Ovary (tissue), 10 donors: ENCODE measurements at places on chromosomes 16 and 17.

DNA sequence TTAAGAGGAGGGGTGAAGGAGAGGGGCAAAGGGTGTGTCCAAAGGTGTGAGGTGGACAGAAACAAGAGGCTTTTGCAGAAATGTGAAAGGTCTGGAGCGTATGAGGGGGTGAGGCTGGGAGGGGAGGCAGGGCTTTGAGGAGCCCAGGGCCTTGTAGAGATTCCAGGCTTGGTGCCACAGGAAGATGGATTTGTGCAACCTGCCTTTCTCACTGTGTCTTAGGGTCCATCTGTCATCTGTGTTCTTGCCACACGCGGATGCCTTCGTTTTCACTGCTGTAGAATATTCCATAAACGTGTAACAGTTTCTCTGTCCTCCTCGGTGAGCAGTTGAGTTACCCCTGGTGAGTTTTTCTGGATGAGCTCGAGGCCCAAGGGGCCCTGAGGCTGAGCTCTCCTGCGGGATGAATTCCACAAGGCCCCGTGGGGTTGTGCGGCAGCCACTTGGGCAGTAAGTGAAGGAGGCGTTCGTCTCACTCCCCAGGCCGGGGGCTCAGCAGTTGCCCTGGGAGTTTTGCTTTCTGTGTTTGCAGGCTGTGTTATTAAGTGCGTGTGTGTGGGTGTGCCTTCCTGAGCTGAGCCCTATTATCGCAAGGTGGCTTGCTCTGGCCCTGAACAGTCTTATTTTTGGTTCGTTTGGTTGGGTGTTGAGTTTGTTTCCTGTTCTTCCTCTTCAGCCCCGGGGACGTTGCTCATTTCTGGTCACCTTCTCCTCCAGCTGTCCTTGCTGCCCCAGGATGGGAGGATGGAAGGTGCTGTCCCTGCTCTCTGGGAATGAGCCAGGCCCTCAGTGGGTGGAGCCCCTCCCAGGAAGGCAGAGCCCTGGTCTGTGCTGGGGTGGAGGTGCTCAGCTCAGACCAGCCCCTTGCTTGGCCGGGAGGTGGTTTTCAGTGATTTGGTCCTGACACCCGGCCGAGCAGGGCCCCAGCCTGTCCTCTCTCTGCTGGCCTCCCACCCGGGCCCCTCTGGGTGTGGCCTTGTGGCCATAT lies 28.4 kb downstream of the BAIAP2 start:
- no peak for DNase-seq

DNA sequence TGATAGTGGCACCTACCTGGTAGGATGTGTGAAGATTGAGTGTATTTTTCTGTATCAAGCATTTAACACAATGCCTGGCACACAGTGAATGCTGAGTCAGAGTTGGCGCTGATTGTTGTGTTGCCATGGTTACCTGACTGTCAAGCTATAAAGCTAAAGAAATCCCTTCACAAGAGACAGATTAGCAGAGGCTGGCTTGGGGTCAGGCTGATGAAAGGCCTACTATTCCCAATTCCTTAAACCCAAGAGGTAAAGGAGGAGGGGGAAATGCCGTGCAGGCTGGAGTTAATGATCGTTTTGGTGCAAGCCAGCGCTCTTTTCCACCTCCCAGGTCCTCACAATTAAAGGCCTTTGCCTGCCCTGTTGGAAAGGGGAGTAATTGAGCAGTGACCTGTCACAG lies 5.9 kb downstream of the CLEC19A start:
- DNase-seq: no peak

DNA sequence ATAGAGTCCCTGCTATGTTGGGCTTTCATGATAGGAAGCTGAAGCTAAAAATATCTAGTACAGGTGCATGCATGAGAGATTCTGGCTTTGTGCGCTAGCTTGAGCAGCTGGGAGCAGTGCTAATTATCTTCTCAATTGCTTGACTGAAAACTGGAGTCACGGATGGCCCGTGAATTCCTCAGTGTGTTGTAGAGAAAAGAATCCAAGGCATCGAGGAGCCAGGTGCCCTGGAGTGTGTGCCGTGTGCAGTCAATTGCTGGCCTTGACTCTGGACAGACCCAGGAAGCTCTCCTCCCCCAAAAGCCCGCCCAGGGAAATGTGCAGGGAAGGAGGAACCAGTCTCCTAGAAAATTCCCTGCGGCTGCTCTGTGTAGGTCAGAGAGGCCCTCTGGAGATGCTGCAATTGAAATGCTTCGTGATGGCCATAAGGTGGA lies 14.2 kb downstream of the LGALS3BP start:
- peak; percentile 67 for DNase-seq

- DNase-seq: no peak
Observed at GRCh38 chr16:65061263-65061662, 60.6 kb downstream of the CDH11 start.

GRCh38 chr16:62539657-62540056 lies 503.4 kb upstream of the CDH8 start:
- no peak for DNase-seq

DNA sequence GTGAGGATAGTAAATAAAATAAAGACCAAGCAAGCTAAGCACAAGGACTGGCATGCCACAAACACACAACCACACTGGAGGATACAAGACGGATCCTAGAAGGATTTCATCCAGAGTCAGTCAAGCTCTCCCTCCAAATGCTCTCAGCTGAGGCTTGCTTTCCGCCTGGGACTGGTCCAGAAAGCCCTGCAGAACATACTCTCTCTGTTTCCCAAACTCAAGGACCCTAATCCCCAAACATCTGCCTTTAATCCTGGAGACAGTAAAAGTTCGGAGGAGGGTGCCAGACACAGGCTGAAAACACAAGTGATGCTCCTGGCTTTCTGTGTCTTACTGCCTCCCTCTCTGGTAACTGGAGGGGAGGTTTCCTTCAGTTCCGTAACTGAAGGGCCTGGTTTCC lies 5.3 kb upstream of the HSD11B2 start:
- DNase-seq: no peak

DNA sequence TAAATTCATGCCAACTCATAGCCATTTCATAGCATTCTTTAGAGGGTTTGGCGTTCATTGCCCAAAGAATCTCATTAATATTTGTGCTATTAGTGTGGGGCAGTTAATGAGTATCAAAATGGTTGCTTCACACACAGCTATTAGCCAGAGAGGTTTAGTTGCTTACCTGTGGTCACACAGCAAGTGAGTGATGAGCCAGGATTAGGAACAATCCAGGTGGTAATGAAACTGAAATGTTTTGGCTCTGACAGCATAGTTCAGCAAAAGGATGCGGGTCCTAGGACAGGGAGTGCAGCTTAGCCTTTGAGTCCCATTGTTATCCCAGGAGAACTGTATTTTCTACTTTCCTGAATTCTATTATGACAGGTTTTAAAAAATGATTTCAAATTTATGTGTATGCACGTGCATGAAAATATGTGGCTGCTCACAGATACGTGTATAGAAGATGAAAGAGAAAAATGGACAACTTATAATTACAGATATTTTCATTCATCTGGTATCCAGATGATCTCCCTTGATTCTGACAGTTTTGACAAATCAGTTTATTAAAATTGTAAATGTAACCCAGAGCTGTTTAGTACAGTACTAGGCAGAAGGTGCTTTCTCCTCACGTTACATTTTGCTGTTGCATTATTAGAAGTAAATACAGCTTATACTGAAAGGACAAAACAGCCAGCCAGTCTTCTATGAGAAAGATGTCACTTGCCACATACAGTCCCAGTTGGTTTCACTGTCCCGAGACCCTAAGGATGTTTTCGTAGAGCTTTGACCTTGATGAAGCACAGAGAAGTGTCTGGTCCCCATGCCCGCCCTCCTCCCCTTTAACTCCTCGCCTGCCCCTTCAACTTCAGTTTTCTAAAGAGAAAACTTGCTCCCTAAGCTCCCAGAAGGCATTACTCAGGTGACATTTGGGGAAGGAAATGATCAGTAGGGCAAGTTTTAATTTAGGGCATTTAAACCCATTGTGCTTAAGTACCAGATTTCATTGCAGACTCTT lies 99.8 kb upstream of the TBX2 start:
- DNase-seq: no peak

- peak; percentile 43 for DNase-seq
Observed at GRCh38 chr17:49926886-49927285, 42.1 kb upstream of the DLX4 start.

DNA sequence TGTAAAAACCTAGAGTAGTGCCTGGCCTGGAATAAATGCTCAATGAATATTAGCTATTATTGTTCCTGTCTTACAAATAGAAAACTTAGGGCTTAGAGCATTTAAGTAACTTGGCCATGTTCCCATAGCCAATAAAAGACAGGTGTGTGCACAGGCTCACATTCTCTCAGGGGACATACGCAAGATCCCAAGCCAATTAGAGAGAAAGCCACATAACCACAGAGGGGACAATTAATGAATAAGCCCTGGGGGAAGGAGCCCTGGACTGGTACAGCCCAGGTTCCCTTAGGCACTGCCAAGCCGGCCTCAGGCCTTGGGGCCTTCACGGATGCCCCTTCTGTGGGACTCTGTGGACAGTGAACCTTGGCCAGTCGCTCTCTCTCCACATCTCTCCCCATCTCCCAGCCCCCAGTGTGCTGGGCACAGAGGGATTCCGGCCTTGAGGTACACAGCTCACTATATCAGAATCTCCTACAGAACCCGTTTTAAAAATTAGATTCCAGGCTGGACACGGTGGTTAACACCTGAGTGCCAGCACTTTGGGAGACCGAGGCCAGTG lies 27.3 kb upstream of the ABCC12 start:
- no peak for DNase-seq

- DNase-seq: no peak
Observed at GRCh38 chr17:15941781-15942180, 3.1 kb upstream of the ADORA2B start.

DNA sequence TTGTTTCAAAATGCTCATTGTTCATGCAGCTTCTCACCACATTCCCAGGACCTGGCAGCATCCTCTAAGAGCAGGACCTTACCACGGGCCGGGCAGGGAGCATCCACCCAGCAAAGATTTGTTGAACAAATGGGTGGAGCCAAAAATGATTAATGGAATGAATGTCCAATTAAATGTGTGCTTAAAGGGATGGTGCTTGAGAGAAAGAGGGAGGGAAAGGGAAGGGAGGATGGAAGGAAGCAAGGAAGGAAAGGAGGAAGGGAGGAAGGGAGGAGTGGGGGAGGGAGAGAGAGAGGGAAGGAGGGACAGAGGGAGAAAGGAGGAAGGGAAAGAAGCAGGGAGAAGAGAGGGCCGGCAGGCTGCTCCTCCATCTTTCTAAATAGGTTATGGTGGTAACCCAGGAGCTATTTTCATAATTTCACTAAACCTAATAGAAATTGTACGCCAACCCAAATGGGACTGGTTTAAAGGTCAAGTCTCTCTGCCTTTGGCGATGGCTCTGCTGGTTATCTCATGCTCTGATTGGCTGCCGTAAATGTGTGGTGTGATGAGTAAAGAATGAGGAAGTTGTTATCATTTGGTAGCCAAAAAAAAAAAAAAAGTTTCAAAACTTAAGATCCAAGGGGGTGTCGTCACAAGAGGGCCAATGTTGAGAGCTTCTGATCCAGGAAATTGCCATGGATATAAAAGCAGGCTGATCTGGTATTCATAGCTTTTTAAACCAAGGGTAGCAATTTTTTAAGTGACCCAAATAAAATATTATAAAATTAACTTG lies 126.7 kb upstream of the FOXF1 start:
- no peak for DNase-seq

DNA sequence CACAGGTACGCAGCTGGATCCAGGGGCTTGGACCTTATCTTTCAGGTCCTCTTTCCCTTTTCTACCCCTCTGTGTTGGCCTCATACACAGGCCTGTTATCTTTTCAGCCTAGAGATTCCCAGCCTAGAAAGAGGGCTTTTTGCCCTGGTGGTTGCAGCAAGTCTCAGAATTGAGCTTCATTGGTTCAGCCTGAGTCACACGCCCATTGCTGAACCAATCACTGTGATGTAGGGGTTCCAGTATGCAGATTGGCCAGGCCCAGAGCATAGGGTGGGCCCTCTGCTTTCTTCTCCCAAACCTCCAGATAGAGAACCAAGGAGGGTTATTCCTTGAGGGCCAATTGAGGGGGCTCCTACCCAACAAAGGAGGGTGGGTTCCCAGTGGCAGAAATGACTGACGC lies 32.8 kb downstream of the GPT2 start:
- DNase-seq: no peak

DNA sequence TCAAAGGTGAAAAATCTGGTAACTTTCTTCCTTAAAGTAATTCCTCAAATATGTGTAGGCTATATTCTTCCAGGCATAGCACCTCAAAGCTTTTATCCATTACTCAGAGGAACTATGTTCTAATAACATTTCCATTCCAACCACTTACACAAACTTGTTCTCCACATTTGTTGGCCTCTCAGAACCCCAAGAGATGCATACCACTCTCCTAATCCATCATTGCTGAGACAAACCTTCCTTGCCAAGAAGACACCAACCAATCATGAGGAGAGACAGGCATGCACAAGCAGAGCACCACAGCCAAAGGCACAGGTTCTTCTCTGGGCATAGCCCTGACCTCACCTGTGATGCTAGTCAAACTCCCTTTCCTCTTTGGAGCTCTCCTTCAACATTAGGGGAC lies 20.9 kb downstream of the CDH11 start:
- DNase-seq: no peak

GRCh38 chr17:6380915-6381438 lies 53.9 kb downstream of the AIPL1 start:
- no peak for DNase-seq

DNA sequence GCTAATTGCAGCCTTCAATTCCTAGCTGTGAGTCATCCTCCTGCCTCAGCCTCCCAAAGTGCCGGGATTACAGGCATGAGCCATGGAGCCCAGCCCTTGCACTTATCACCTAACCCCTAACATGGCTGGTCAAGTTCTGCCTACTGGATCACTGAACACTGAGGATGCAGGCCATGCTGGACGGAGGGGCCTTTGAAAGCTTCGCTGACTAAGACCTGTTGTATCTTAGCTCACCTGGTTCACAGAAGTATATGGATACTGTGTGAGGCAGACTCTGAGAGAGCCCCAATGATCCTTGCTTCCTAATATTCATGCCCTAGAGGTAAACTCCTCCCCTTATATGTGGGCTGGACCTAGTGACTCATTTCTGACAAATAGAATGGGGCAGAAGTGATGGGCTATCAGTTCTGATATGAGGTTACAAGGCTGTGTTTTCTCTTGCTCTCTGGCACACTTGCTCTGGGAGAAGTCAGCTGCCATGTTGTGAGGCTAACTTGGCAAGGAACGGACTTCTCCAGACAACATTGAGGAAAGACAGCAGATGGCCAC lies 11.7 kb upstream of the TMIGD1 start:
- no peak for DNase-seq

GRCh38 chr17:42517516-42517915 lies 18.5 kb upstream of the NAGLU start:
- peak; percentile 85 for DNase-seq

GRCh38 chr16:53087101-53087500 lies 32.3 kb downstream of the CHD9 start:
- no peak for DNase-seq

GRCh38 chr16:27982184-27982583 lies 81.3 kb downstream of the GSG1L start:
- no peak for DNase-seq
